ENCODE measurements at places on chromosomes 6 and 20. TPM values are rescaled to one million over a fixed set of nuclear protein-coding genes. Genes with fewer than 3 reads are reported as not detected.
A peak's percentile ranks its signal among the peaks of the same experiment; 100 is the strongest.

GRCh38 chr20:3890398-3890751, 1.2 kb downstream of the PANK2 start:
- DNase-seq, result peak; percentile 34

GRCh38 chr20:49290608-49291191, 12.8 kb upstream of the ZNFX1 start:
- no peak for DNase-seq

- peak; percentile 78 for DNase-seq
Measured at GRCh38 chr6:28225056-28225834, at the start of gene ZSCAN9. Gene ZSCAN9 (plus strand): TSS chr6:28225275. CDS start chr6:28227085, 1,810 bp downstream.

DNA sequence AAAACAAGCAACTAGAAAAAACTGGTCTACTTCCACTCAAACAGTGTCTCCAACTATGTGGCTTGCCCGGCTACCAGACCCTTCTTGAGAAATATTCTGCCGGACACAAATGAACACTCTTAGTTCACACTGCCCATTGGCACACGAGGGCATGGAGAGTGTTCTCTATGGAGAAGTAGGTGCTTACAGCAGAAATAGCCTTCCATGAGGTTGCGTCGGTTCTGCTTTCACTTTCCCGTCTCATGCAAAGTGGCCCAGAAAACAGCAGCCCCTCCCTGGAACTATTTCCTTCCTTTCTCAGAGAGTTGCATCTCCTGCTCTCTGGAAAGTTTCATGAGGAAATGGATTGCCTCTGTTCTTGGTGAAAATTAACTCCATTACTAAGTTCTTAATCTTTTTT, 9.5 kb upstream of the HLA-DOA start:
- DNase-seq, result peak; percentile 83

- DNase-seq, result no peak
Measured at GRCh38 chr6:170011204-170012036, 260.0 kb downstream of the ERMARD start.

ARG1 gene
- total RNA-seq, result not detected

SLC22A16 gene
- total RNA-seq, result not detected

PDYN gene
- total RNA-seq, result not detected

PACRG gene
- total RNA-seq, result 0.20 TPM

FAM209B gene
- total RNA-seq, result not detected

SLC17A1 gene
- not detected for total RNA-seq

All from lung microvascular endothelial cell (primary cell).